ENCODE measurements at places on chromosomes 13 and 19.

DNA sequence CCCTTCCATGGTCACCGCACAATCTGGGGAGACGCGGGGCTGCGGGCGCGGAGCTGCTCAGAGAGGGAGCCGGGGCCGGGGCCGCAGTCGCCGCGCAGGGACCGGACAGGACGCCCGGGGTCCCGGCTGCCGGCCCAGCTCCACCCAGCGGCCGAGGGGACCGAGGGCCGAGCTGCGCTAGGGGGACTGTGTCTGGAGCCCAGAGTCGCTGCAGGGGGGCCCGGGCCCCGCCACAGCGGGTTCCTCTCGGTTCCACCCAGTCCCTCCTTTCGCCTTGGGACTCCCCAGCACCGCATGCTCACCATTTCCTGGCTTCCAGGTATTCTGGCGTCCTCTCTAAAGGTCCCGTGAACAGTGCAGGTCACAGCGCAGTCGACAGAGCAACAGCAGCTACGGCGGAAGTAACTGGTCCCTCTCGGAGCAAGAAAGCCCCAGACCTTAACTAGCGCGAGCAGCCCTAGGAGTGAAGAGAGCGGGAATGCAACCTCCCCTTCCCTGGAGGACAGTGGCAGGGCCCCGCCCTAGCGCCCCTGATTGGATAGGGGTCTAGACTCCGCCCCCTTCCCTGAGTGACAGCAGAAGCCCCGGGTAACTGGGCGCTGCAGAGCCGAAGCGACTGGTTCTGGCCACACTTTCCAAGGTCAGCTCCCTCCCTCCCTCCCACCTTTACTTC, at the start of gene ZNF878:
Gene ZNF878, minus strand, starts transcription at position 465 of the 673 bp plus-strand sequence. Its CDS starts 160 bp downstream, at position 305.
- DNase-seq: peak; percentile 86

GRCh38 chr19:46241626-46242025, 12.1 kb downstream of the IGFL1 start:
- DNase-seq: no peak

- DNase-seq: peak; percentile 75
These were observed 274.9 kb downstream of the KCNRG start for GRCh38 chr13:50290186-50290585.

DNA sequence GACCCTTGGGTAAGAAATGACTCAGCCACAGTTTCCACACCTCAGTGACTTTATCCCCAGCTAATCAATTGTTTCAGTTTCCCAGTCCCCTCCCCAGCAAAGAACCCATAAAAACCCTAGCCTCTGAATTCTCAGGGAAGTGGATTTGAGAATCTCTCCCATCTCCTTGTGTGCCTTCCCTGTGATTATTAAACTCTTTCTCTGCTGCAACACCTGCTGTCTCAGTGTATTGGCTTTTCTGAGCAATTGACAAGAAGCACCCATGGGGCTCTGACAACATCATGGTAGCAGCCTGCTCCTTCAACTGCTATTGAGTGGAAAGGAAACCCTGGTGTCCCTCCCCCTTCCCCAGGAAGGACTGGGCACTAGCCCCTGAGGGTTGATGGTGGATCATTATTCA, 73.7 kb downstream of the UQCRFS1 start:
- no peak for DNase-seq

DNA sequence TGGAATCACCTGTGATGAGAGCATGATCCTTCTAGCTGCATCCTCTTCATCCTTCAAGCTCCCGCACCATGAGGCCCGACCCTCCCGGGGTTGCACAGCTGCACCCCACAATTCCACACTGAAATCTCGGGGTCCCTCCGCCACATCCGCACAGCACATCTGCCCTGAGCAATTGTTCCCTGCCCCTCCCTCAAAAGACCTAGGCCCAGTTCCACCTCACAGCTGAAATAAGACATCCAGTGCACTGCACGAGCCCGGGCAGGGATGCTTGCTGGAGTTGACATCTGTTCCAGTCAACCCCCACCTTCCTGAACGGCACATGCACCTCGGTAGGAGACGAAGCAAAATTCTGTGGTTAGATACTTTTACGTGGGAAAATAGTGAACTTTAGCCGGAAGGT, 14.7 kb upstream of the SOX1 start:
- no peak for DNase-seq

GRCh38 chr19:3862826-3863500, 5.9 kb downstream of the ZFR2 start:
- no peak for DNase-seq

GRCh38 chr19:50362656-50363424, 2.6 kb downstream of the NAPSA start:
- no peak for DNase-seq

GRCh38 chr13:56713656-56714055, 427.1 kb upstream of the PRR20A start:
- no peak for DNase-seq

DNA sequence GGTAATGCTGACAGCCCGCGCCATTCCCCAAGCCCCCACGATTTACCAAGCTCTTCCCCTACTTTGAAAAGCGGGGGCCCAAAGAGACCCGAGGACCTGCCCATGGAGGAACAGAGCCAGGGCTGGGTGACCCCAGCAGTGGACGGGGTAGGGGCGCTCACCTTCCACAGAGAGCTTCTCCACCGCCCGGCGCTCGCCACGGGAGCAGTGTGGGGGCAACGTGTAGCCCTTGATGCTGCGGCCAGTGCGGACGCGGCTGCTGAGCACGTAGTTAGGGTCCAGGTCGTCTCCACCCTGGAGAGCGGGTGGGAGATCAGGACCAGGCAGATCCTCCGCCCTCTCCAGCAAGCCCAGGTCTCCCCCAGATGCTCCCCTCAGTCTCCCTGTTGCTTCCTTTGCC, 7.4 kb downstream of the CKM start:
- DNase-seq: no peak

GRCh38 chr19:16141043-16141442, 2.4 kb upstream of the HSH2D start:
- no peak for DNase-seq

DNA sequence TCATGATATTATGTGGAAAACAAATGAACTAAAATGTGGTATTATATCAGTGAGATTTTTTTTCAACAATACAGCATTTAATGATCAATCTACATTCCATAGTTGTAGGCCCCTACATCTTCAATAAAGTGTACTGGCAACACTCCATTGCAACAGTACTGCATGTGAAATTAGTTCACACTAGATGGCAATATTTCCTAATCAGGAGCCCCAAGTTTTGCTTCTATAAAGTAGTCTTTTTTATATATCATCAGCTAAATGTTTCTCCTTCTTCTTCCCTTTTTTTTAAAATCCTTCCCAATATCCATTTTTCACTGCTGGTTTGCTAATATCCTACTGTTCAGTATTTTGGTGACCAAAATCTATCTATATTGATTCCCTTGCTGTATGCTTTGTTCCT, 528.3 kb upstream of the ATXN8OS start:
- no peak for DNase-seq

DNA sequence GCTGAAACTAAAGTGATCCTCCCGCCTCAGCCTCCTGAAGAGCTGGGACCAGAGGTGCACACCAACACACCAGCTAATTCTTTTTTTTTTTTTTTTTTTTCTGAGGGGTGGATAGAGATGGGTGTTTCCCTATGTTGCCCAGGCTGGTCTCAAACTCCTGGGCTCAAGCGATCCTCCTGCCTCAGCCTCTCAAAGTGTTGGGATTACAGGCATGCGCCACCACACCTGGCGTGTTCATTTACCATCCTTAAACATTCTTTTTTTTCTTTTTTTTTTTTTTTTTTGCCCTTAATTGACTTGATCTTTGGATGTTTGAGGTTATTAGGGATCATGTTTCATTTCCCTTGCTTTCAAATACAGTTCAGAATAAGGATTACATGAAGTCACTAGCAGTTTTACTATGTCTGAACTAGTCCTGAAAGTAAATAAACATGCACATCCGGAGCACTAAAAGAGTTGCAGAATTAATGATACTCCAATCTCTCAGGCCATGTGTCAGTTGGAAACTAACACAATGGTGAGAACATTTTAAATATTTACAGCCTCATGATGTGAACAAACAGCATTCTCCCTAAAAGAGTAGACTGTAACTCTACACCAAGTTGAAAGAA, 10.2 kb downstream of the UTP14C start:
- DNase-seq: no peak

DNA sequence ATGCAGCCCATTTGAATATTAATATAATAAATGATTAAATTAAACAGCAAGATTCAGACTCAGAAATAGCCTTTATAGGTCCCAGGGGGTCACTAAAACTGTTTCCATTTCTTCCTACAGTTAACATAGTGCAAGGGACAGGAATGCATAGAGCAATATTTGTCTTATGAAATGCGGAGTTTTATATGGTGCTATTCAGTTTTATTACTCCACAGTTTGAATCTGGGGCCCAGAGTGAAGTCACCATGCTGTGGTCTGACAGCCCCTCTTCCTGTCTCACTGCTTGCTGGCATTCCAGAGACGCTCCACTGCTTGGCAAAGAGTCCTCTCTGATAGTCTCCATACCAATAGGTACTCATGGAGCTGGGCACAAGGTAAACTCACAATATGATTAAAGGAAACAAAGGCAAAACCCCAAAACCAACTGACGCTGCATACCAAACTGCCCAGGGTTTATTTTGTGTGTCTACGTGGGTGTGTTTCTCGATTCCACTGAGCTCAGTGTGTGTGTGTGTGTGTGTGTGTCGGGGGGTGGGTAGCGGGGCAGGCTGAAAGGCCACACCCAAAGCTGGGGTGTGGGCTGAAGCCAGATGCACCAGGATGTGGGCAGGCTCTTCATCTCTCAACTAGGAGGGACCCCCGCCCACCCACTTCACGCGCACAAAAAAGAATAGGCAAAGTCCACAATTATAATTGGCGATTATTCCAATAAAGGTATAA, 277.9 kb downstream of the TSHZ3 start:
- DNase-seq: no peak

- DNase-seq: no peak
These were observed 2.9 kb downstream of the GPR18 start for GRCh38 chr13:99255271-99255670.

GRCh38 chr19:42230571-42230970, 10.5 kb downstream of the ZNF526 start:
- no peak for DNase-seq

DNA sequence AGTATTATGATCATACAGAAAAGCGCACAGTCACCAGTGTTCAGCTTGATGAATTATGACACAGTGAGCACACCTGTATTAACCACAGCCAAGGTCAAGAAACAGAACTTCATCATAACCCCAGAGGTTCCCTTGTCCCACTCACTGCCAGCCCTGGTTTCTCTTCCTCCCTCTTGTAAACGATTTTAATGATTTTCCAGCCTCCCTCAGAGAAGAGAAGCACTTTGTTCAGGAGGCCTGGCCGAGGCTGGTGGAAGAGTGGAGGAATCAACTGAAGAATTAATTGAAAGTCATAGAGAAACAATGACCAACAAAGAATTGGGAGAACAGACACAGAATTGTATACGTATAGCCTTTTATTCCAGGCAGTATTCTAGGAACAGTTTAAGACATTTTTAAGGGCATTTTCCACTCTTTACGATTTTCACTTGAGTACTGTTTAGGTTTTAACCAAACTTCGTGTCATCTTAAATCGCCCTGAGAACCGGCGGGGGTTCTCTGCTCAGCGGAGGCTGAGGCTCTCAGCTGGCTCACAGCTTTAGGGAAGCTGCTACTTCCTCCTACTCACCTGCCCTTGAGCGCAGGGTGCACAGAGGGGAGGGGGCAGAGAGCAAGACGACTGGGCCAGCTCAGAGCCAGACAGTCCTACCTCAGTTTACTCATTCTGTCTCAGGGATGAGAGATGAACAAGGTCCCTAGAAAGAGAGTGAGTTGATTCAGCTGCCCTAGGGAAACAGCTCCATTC, 108.6 kb downstream of the AKAP11 start:
- DNase-seq: no peak

- peak; percentile 85 for DNase-seq
These were observed 4.8 kb upstream of the KCNC3 start for GRCh38 chr19:50333737-50334617.

- no peak for DNase-seq
These were observed 26.7 kb upstream of the CSNK1A1L start for GRCh38 chr13:37132211-37132610.

DNA sequence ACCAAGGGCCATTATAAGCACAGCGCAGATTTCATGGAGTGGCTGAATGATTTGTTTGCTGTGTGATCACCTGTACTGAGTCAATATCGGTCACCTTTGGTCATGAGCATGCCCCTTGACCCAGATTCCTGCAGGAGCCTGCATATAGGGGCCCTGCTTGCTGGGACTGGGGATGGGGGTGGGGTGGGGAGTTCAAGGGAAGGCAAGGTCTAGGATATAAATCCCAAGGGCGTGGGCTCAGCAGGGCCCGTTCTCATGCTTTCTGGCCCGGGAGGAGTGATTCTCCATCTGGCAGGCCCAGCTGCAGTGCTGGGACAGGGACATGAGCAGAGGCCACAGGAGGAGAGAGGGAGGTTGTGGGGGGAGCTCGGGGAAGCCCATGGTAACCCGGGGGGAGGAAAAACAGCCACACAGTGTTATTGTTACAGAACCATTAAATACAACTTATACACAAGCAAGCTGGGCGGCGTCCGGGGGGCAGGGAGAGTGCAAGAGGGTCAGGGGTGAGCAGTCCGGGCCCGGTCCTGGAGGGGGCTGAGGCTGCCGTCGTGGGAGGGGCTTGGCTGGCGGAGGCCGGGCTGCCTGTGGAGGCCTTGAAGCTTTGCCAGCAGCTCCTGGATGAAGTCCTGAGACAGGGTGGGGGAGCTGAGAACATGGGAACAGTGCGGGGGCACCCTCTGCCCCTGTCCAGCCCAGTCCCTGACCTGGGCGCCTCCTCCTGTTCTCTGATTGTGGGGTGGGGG, 5.2 kb downstream of the PPP1R14A start:
- DNase-seq: no peak

DNA sequence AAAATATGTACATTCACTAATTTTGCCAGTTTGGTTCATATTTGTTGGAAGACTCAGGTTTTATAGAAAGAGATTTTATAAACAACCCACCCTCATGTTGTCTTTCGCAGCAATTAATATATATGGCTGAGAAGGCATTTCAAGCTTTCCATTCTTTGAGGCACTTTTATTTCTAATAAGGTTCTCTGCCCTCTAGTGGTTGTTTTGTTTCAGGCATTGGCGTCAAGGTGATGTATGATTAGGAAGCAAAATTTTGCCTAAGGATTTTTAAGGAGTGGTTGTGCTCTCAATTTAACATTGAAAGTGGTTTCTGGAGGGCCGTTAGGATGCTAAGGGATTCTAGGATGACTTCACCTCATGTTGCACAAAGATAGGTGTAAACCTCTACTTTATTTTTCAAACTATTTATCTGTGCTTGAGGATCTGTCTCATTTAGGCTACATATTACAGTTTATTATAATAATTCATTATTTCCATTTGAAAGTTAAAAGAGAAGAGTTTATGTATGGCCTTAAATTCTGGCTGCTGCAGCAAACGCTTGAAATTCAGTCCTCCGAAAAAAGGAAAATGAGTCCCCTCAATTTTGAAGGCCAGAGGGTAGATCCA, 35.9 kb downstream of the OXGR1 start:
- peak; percentile 55 for DNase-seq

DNA sequence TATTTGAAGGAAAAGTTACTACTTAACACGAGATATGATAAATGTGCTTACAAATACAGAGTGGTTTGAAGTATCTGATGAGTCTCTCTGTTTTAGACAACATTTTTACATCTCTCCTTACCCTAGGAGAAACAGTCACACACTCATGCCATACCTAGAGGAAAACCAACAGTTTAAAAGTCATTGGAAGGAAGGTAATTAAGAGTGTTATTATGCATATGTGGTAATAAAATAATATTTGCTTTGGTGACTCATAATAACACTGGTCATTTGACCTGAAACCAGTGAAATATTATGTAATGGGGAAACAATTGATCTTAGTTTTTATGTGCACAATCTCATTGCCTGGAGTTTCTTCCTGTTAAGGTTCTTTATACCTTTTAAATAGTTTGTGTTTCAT, 136.9 kb upstream of the SOX21 start:
- no peak for DNase-seq
